Fibroblast of skin of scalp (primary cell): ENCODE measurements at places on chromosomes 12 and 14.

- DNase-seq, result no peak
Measured at GRCh38 chr12:39931231-39931630, 174.7 kb downstream of the SLC2A13 start.

- DNase-seq, result no peak
Measured at GRCh38 chr12:77553976-77554619, 276.6 kb upstream of the NAV3 start.

DNA sequence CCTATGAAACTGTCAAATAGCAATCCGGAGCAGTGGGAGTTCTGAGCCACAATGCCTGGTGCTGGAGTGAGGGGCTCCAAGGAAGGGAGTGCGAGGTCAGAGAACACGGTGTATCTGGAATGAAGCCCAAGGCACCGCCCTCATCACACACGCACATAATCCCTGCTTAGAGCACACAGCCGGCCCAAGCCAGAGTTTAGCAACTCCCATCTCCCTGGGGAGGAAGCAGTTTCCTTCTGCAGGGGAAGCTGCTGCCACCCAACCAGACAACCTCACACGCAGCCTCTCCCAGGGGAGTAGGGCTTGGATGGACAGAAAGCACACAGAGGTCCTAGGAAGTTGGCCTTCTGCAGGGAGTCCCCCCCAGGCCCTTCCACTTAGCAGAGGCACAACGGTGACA is 31.3 kb downstream of the ACTN1 start:
- peak; percentile 77 for DNase-seq

DNA sequence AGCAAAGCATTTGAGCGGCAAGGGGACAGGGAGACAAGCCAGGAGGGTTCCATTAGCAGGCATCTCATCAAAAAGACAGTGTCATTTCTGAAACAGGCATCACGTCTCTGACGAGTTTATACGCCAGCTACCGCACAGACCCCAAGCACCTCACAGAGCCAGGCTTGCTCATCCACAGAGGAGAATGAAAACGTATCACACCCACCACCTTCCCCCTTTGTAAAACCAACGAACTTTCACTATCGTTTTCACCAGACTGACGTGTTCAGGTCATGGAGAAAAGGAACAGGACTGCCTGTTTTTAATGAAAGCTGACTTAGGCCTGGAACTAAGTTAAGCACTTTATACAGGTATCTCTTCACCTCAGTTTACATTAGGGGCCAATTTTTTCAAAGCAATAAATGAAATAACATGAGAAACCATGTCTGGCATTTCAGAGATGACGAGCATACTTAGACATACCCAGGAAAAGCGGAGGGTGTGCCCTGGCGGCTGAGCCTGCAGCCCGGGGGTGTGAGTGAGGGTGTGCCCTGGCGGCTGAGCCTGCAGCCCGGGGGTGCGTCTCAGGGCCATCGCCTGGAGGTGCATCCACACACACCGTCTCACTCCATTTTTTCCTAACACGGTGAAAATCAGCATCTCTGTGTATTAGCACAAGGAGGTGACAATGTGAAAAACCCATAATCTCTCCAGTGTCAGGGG is 41.9 kb downstream of the STX2 start:
- no peak for DNase-seq

GRCh38 chr14:51419685-51420084 is 179.6 kb downstream of the TMX1 start:
- DNase-seq, result no peak

GRCh38 chr12:46160101-46160980 is 108.5 kb downstream of the SLC38A1 start:
- DNase-seq, result peak; percentile 54

DNA sequence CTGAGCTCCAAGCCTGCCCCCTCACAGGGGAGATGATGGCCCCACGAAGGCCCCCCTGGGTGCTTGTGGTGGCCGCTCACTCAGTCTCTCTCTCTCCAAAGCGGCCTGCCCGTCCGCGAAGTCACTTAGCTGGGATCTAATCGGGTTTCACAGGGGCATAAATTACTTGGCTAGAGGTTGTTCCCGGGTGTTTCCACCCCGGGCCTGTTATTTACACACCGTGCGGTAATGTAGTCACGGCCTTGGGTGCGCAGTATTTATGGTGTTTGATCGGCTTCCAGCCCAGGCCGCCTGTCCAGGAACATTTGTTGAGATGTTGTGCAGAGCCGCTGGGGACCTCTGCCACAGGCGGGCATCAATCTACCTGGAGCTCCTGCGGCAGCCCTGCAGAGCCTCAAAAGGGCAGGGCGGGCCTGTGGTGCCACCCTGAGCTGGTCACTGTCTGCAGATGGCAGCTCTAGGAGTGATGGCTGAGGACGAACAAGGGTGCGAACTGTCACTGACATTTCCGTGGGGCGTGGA is 91.2 kb downstream of the KIF26A start:
- no peak for DNase-seq

DNA sequence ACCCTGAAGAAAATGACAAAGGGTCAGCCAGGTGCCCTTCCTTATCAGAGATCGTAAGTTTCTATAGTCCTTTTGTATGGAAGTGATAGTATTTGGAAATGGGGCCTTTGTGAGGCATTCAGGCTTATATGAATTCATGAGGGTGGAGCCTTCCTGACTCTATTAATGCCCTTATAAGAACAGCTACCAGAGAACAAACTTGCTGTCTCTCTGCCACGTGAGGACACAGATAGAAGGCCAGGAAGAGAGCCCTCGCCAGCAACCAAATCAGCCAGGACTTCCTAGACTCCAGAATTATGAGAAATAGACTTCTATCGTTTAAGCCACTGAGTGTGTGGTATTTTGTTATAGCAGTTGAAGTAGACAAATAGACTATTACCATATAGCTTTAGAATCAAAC is 36.7 kb downstream of the TRMT5 start:
- DNase-seq, result peak; percentile 12

- no peak for DNase-seq
Measured at GRCh38 chr14:36022765-36023410, 153.6 kb downstream of the PTCSC3 start.

DNA sequence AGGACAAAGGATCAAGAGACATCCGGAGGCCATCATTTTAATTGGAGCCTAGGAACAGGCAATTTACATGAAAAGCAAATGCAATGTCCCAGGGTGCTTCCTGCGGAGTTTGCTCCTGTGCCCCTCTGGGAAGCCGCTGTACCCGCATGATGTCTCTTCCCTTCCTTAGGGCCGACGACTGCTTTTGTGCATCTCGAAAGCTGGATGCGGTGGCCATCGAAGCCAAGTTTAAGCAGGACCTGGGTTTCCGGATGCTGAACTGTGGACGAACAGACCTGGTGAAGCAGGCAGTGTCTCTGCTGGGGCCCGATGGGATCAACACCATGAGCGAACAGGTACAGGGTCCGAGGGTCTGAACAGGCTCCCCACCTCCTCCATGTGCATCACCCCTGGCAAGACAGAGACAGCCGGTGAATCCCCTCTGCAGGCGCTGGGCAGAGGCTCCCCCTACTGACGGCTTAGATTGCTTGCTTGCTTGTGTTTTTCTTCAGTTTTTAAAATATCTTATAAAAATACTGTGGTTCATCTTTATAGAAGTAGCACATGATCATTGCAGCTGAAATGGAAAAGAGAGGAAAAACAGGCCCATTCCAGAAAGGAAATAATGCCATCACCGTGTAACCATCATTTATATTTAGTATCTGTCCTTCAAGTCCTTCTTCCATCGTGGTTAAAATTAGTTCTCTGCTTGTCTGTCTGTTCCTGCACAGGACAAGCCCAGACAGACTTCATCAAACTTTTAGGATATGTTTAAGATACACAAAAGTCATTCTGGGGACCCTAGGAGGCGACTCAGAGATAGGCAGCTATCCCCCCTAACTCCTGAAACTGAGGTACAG is 75.4 kb upstream of the PWP1 start:
- DNase-seq, result peak; percentile 42
